ENCODE measurements at places on chromosomes 7 and 10.
A peak's percentile ranks its signal among the peaks of the same experiment; 100 is the strongest.

GRCh38 chr7:138853448-138853847 is 55.5 kb upstream of the ATP6V0A4 start:
- DNase-seq = no peak

- DNase-seq = no peak
These were observed 212.1 kb upstream of the KLF14 start for GRCh38 chr7:130946114-130946513.

DNA sequence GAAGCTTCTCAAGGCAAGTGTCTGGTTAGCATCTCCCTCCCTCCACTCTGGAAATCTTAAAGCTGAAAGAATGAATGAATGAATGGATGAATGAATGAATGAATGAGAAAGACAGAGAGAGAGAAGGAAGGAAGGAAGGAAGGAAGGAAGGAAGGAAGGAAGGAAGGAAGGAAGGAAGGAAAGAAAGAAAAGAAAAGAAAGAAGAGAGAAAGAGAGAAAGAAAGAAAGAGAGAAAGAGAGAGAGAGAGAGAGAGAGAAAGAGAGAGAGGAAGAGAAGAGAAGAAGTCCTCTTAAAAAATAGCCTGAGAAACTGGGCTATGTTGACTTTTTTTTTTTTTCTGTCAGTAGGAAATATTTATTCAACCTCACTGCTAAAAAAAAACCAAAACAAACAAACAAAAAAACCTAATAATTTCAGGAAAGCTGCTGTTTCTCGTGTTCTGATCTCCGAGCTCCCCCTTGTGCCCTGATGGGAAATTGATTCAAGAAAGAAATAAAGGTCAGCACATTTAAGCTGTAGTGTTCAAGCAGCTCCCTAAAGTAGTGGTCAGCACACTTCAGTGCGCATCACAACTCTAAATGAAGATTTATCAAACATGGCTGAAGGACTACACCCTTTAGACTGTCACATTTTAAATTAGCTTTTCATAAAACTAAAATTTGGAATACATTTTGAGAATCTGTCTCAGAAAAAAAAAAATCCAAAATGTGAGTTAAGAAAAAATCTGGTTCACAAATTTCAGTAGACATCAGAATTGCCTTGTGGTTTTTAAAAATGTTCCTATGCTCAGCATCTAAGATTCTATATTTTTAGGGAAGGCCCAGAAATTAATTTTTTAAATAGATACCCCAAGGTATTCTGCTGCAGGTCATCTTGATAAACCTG is 154.3 kb downstream of the ELAPOR2 start:
- peak; percentile 24 for DNase-seq

DNA sequence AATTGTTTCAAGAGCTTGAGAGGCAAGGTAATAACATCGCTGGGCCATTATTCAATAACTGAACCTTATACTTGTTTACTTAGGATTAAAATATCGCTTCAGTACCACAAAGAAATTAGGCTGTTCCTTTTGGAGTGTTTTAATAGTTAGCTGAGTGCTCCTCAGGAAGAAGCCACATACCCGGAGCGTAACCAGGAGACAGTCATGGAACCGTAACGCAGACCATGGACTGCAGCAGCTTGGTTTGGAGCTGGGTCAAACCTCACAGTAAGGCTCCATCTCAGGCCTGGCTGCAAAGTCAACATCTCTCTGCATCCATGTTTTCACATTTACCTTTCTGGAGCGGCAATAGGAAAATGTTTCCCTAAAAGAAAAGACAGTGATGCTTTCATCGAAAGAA is 599.0 kb downstream of the TNS3 start:
- DNase-seq = no peak

- no peak for DNase-seq
These were observed 39.6 kb upstream of the ZNF680 start for GRCh38 chr7:64602518-64602917.

GRCh38 chr7:94445696-94446194 is 51.0 kb downstream of the COL1A2 start:
- DNase-seq = no peak

DNA sequence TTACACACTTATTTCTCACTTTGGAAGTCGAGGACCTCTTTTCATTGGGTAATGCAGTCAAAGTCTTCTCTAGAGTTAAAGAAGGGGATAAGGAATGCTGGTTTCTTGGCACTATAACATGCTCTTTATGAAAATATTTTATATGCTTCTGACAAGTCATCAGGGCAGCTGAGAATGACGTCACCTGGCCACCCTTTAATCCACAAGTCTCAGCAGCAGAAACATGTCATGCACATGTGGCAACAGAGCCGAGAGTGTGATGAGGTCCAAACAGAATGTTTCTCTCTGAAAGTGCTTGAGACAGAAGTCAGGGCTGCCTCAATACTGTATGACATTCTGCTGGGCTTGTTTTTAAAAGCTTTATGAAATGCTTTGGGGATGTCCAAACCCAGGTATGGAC is 63.5 kb upstream of the C10orf90 start:
- no peak for DNase-seq

GRCh38 chr10:30992681-30993080 is 39.0 kb downstream of the ZNF438 start:
- DNase-seq = no peak

- no peak for DNase-seq
These were observed 185.2 kb downstream of the SLC25A13 start for GRCh38 chr7:96136600-96137239.

DNA sequence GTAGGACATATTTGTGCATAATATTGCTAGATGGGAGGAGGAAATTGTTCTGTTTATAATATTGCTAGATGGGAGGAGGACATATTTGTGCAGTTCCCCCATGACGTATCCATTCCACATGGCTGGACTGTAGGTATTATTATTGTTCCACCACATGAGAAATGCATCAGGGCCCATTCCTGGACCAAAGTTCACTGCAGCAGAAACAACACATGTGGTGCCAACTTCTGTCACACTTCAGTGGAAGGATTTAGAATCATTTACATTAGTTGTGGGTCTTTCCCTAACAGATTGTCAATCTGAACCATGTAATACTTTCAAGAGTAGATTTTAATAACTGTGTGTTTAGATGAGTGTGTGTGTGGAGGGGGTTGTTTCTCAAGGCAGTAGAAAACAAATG is 32.7 kb upstream of the MACC1 start:
- DNase-seq = no peak

GRCh38 chr10:55628260-55628701 is 732.8 kb downstream of the ZWINT start:
- DNase-seq = no peak

- DNase-seq = no peak
These were observed 73.2 kb downstream of the INHBA start for GRCh38 chr7:41629711-41630111.

DNA sequence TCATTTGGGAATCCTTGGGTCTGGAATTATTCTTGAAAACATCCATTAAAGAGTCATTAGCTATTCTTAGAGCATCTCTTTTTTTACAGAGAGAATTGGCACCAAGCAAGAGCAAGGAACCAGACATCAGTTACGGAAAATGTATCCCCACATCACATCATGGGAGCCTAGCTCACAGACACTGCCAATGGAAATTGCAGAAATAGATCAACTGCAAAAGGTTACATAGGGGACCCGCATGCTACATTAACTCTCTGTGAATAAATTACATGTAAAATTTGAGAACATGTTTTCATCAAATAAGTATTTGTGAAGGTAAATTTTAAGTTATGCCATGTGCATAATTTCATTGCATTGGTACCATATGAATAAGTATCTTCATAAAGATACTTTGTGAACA is 224.8 kb downstream of the ZNF248 start:
- no peak for DNase-seq

GRCh38 chr10:112710528-112710927 is 239.5 kb upstream of the TCF7L2 start:
- no peak for DNase-seq

GRCh38 chr10:71829171-71829570 is 21.9 kb downstream of the PSAP start:
- DNase-seq = no peak

GRCh38 chr10:120599200-120599724 is 142.2 kb downstream of the PLPP4 start:
- no peak for DNase-seq

- peak; percentile 53 for DNase-seq
These were observed 227.7 kb downstream of the CUX1 start for GRCh38 chr7:102044984-102045673.

DNA sequence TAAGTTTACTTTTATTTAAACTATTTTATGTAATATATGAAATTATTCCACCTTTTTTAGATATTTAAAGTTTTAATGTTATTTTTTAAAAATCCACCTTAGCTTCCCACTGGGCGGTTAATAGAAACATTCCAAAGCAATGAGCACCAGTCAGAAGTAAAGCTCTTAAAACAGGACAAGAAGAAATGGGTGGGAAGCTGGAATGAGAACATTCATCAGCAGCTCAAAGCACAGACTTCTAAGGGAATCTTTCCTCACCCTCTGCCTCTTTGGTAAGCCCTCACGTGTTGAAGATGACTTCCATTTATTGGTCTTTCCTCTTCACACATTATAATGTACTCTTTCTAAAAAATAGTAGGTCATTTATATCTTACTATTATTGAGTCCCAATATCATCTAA is 3.1 kb downstream of the AGMO start:
- DNase-seq = no peak

GRCh38 chr10:129193148-129193547 is 273.9 kb upstream of the MGMT start:
- no peak for DNase-seq

GRCh38 chr7:121037957-121038716 is 49.6 kb downstream of the CPED1 start:
- DNase-seq = no peak

DNA sequence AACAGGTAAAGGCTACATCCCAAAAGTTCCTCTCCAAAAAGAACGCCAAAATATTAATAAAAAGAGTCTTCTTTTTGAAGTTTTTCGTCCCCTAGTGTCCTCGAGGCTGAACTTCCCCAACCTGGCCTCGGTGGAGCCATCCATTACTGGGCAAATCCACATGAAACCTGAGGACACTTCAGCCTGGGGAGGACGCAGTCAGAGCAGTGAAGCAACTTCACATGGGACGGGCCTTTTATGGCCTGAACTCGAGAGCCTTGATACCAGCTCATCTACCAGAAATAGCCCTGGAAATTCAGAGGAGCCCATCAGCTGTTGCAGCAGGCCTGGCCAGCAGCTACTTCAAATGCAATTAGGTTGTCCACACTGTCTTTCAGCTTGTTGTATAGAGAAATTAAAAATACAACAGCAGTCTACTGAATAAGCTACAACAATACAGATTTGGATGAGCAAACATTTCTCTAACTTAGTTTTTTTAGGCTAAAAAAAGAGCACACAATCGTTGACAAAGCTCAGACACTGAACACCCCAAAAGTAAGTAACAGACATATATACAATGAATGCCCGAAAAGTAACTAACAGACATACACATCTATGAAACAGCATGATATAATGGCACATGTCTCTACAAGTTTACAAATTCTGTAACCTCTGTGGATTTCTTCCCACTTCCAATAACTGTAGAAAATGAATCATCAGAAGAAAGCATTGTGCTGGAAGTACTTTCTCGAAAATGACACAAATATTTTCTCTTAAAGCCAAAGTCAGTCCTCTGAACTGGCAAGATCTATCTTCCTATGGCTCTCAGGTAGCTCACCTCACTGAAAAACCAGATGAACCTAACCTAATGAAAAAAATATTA is at the start of gene SVIL:
TSS of gene SVIL (minus strand) at position 208 of the 862 bp plus-strand sequence. CDS start 79,913 bp downstream, outside the sequence.
- peak; percentile 57 for DNase-seq

DNA sequence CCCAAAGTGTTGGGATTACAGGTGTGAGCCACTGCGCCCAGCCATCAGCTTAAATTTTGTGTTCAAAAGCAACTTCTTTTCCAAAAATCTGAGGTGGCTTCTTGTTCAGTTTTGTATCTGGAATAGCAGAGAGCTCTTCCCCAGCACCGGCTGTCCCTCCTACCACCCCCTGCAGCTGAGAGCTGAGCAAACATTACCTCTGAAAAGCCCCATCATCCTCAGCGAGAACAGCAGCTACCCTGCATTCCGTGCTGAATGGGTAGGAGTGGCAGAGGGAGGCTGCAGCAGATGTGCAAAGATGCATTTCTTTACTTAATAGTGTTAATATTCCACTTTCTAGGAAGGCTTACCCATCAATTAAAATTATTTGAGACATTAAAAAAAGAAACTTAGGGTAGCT is 31.8 kb downstream of the CCM2 start:
- DNase-seq = peak; percentile 4

DNA sequence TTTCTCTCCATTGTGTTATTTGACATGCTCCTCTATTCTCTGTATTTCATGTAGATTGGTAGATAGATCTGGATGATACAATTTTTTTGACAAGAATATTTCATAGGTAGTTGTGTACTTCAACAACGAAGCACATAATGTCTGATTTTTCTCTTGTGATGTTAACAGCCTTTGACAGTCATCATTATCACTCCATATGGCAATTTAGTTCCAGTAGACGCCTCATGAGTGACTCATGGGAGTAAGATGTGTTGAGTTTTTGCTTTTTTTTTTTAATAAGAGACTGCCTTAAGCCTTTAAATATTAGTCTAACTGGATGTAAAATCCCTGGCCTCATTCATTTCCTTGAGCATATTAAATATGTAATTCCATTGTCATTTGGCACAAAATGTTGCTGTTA is 123.5 kb upstream of the ZNF32 start:
- no peak for DNase-seq

DNA sequence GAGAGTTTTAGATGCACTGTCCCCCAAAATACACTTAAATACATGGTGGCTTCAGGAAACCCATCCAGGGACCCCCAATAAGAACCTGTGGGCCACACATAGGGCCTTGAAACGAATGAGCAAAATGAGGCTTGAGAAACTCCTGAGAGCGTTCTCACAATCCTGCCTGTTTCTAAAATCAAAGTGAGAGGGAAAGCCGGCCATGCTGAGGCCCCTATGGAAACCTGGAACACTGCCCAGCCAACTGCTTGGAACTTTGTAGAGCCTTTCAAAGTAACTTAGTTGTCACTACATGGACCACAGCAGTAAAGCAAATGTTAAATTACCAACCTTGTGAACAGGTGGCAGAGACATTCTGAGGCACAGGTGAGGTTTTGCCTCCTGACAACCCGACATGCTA is 13.4 kb downstream of the SGMS1 start:
- DNase-seq = no peak

GRCh38 chr7:16930946-16931345 is 49.2 kb upstream of the AGR3 start:
- DNase-seq = no peak

GRCh38 chr10:69861251-69862240 is 59.8 kb downstream of the COL13A1 start:
- no peak for DNase-seq

- DNase-seq = no peak
These were observed 29.9 kb upstream of the HBP1 start for GRCh38 chr7:107138696-107139420.
